Peyer's patch (tissue), 4 donors: ENCODE measurements at places on chromosomes 4 and X. TPM values are rescaled to one million over a fixed set of nuclear protein-coding genes. Genes with fewer than 3 reads are reported as not detected.

PROM1 gene
- total RNA-seq: 128 TPM

SEPSECS gene
- 23.2 TPM for total RNA-seq

SPANXC gene
- total RNA-seq: not detected

TEX11 gene
- not detected for total RNA-seq

ZFYVE28 gene
- 70.0 TPM for total RNA-seq

NXF2 gene
- total RNA-seq: not detected

PRR32 gene
- not detected for total RNA-seq

P2RY8 gene
- 0.35 TPM for total RNA-seq

PHOX2B gene
- total RNA-seq: not detected

SLC39A8 gene
- total RNA-seq: 9.1 TPM

SUV39H1 gene
- total RNA-seq: 7.4 TPM

RPS6KA6 gene
- total RNA-seq: 5.6 TPM

SLC25A31 gene
- not detected for total RNA-seq

WDR1 gene
- 170 TPM for total RNA-seq

EDA2R gene
- total RNA-seq: 0.83 TPM

CYBB gene
- 8.2 TPM for total RNA-seq

ODAPH gene
- not detected for total RNA-seq

TCEAL7 gene
- 1.9 TPM for total RNA-seq

ZNF711 gene
- total RNA-seq: 3.2 TPM

HTN3 gene
- total RNA-seq: not detected

CXorf66 gene
- total RNA-seq: not detected

BST1 gene
- 38.4 TPM for total RNA-seq

SPIN4 gene
- 2.5 TPM for total RNA-seq

TRPC3 gene
- not detected for total RNA-seq

PTTG2 gene
- not detected for total RNA-seq

GPR119 gene
- not detected for total RNA-seq

SLITRK4 gene
- total RNA-seq: not detected

CCDC158 gene
- not detected for total RNA-seq

FGF2 gene
- total RNA-seq: 1.0 TPM

CFAP99 gene
- not detected for total RNA-seq

GAGE1 gene
- total RNA-seq: not detected

MXD4 gene
- 28.9 TPM for total RNA-seq

GPR143 gene
- total RNA-seq: not detected

TXK gene
- 3.9 TPM for total RNA-seq

CTAG1A gene
- total RNA-seq: not detected

OPRPN gene
- total RNA-seq: not detected

REPS2 gene
- total RNA-seq: 7.4 TPM

EMCN gene
- 1.2 TPM for total RNA-seq

MID1 gene
- 40.4 TPM for total RNA-seq

PRKG2 gene
- 13.2 TPM for total RNA-seq

CHIC1 gene
- total RNA-seq: 14.5 TPM

CENPVL2 gene
- total RNA-seq: not detected

PPP1R2C gene
- total RNA-seq: not detected

ADRA2C gene
- total RNA-seq: 5.0 TPM

SOWAHB gene
- total RNA-seq: 30.8 TPM

WDFY3 gene
- 139 TPM for total RNA-seq

LIMCH1 gene
- 11.1 TPM for total RNA-seq

SYTL5 gene
- 1.7 TPM for total RNA-seq

UGT8 gene
- total RNA-seq: 58.7 TPM

DTHD1 gene
- total RNA-seq: 1.4 TPM

TEX13D gene
- total RNA-seq: not detected

RAI2 gene
- total RNA-seq: 25.6 TPM

RAB41 gene
- not detected for total RNA-seq

TAF7L gene
- not detected for total RNA-seq

NKX6-1 gene
- total RNA-seq: not detected

DDX60 gene
- total RNA-seq: 23.3 TPM

ETDB gene
- total RNA-seq: not detected

SH3BP2 gene
- 98.2 TPM for total RNA-seq
